ENCODE measurements at places on chromosomes 16 and 17.

DNA sequence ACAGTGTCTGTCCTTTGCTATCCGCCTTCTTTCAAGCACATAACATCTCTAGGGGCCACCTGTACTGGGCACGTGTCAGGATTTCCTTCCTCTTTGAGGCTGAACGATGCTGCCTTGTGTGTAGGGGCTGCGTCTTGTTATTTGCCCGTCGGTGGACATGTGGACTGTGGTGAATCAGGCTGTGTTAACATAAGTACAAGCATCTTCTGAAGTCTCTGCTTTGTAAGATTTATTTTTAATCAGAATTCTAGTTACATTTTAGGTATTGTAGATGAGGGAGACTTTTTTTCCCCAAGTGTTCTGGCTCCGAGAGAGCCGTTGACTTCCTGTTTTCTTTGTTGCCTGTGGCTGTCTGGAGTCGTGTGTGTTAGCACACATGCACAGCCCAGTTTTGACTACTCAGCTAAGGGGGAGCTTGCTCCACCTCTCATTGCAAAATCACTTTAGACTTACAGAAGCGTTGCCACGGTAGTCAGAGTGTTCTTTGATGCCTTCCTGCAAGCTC is 26.1 kb downstream of the SPG7 start:
- no peak for DNase-seq

DNA sequence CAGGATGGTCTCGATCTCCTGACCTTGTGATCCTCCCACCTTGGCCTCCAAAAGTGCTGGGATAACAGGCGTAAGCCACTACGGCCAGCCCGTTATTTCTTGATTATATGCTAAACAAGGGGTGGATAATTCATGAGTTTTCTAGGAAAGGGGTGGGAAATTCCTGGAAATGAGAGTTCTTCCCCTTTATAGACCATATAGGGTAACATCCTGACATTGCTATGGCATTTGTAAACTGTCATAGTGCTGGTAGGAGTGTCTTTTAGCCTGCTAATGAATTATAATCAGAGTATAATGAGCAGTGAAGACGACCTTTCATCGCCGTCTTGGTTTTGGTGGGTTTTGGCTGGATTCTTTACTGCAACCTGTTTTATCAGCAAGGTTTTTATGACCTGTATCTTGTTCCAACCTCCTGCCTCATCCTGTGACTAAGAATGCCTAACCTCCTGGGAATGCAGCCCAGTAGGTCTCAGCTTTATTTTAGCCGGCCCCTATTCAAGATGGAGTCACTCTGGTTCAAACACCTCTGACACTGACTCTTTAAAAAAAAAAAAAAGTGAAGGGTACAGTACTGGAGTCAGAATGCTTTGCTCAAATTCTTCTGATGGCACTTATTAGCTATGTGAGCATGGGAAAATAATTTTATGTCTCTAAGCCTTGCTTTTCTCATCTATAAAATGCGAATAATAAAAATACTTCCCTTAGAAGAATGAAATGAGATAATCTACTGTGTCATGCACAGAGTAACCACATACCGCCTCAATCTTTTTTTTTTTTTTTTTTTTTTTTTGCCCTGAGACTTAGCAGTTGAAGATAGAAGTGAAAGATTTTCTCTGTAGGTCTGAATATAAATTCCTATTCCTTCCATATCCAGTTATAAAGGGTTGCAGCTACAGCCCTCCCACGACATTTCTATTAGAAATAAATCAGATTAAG is 5.1 kb upstream of the CALCOCO2 start:
- DNase-seq: no peak

- no peak for DNase-seq
Measured at GRCh38 chr17:54956791-54957190, 11.7 kb downstream of the COX11 start.

- DNase-seq: no peak
Measured at GRCh38 chr17:3691617-3692067, 4.3 kb downstream of the P2RX5 start.

DNA sequence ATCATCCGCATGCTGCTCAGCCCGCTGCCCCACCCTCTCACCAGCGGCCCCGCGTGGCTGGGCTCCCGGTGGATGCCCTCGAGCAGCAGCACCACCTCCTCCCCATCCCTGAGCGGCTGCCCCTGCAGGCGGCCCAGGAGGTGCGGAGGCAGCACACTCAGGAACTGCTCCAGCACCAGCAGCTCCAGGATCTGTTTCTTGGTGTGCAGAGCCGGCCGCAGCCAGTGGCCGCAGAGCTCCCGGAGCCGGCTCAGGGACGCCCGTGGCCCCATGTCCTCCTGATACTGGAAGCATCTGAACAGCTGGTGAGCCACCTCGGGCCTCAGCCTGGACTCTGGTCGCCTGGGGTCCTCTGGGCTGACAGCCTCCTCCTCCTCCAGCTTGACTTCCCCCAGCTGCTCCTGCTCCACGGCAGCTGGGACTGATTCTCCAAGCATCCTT is 6.6 kb downstream of the ZSCAN10 start:
- DNase-seq: no peak

GRCh38 chr17:81049973-81050551 is 15.1 kb downstream of the BAIAP2 start:
- peak; percentile 97 for DNase-seq

DNA sequence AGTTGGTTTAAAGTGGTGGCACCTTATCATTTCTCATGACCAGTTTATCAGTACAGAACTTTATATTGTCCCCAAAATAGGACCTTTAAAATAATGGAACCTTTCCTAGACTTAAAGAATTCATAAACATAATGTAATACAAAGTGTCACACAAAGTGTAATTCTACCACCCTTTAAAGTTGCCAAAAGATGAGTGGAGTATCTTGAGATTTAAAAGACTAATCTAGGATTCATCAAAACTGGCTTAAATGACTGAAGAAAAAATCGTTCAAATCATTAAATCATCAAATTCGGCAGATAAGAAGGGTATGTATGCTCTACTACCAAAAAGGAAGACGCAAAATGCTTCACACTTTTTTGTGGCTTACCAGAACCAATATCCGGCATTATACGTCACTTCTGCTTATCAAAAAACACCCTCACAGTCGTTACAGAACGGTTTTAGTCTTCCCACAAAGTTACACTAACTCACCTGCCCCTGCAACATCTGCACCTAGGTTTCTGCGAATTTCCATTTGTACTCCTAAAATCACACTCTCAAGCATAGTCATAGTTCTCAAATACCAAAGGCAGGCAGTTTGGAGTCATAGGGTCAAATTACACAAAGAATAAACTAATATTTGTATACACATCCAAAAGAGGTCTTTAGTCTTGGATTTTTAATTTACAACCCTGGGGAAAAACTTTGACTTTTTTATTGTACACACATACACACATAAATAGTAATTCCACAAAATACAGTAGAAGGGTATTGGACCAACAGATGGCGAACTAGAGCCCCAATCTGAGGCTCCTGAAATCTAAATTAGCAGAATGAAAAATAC is 1.4 kb upstream of the KANSL1 start:
- DNase-seq: no peak

DNA sequence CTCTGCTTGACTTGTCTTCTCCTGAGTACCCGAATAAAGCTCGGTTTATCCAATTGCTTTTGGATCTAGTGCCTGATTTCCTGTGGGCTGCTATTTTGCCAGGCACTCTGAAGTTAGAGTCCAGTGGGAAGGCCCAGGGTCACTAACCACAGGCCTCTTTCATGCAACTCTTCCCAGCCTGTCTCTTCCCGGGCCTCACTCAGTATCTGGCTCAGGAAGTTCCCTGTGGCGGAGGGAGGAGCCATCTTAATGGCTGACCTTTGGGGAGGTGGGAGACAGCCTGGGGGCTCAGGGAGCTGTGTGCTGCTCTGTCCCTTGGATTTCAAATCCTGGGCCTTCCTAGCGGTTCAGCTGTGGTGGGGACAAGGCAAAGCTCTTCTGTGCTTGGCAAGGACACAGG is 328.5 kb downstream of the SLC39A11 start:
- no peak for DNase-seq

DNA sequence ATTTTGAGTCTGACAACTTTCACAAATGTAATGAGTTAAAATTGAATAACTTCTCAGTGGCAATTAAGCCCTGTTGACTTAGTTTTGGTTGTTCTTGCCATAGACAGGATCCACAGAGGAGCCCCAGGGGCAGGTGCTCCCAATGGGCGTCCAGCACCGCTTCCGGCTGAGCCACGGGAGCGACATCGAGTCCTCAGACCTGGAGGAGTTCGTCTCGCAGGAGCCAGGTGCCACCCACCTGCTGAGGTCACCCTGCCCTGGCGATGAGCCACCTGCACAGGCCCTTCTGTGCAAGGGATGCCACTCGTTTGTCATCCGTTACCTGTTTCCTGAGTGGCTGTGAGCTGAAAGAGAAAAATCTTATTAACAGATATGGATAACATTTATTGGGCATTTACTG is 10.7 kb downstream of the CCDC40 start:
- no peak for DNase-seq

DNA sequence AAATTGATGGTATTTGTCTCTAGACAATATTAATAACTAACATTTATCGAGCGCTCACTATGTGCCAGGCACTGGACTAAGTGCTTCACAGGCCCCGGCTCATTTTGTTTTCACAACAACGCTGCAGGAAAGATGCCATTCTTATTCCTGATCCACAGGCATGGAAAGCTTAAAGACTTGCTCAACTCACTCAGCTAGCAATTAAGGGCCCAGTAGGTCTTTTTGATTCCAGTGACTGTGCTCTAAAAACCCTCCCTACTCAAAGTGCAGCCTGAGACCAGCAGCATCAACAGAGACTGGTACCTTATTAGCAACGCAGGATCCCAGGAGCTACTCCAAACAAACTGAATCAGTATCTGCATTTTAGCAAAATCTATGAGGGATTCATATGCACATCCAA is 35.3 kb downstream of the CUEDC1 start:
- DNase-seq: no peak

DNA sequence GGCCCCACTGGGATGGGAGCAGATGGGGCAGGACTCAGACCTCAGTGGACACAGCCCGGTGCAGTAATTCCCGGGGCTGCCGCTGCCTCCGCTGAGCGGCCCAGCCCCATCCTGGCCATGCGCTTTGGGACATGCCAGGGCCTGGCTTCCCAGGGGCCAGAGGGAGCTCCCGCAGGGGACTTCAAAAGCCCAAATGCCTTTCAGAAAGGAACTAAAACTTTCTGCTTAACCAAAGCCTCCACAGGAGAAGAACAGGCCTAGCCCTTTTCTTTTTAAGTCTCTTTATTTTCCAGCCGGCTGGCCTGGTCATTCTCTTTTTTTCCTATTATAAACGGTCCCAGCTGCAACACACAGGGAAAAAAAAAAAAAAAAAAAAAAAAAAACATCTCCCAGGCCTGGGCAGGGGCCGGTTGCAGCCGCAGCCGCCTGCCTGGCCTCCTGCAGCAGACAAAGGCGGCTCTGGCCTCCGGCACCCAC is 10.7 kb upstream of the ZNF423 start:
- DNase-seq: no peak

GRCh38 chr16:49837688-49838410 is 18.1 kb downstream of the ZNF423 start:
- DNase-seq: no peak

DNA sequence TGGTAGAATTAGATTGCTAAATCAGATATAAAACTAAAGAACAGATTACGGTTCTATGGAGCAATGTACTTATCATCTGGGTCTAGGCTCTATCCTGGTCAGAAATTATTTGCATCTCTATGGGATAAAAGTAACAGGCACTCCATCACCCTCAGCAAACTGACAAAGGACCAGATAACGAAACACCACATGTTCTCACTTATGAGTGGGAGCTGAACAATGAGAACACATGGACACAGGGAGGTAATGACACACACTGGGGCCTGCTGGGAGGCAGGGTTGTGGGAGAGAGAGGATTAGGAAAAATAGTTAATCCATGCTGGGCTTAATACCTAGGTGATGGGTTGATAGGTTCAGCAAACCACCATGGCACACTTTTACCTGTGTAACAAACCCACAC is 61.9 kb downstream of the MPHOSPH6 start:
- no peak for DNase-seq

GRCh38 chr16:83973581-83974385 is 5.7 kb downstream of the NECAB2 start:
- no peak for DNase-seq

DNA sequence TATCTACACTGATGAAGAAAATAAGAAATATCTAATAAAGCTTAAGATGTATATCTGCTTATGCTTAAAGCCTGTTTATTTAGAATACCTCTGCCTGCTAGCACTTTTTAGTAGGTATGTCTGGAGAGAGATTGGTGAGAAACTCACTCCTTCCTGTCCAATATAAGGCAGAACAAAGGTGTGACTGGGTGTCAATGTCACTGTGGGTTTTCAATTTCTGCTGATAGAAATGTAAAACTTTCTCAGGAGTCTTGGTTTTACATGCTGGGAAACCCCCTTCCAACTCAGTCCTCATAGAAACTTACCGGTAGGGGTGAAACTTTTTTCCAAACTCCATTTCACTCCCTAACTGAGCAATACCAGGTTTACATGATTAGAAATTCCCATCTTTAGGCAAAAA is 17.8 kb upstream of the MPHOSPH6 start:
- no peak for DNase-seq

GRCh38 chr17:64504769-64505339 is 1.2 kb downstream of the DDX5 start:
- no peak for DNase-seq

- no peak for DNase-seq
Measured at GRCh38 chr17:28194382-28194781, 124.6 kb upstream of the TMEM97 start.

DNA sequence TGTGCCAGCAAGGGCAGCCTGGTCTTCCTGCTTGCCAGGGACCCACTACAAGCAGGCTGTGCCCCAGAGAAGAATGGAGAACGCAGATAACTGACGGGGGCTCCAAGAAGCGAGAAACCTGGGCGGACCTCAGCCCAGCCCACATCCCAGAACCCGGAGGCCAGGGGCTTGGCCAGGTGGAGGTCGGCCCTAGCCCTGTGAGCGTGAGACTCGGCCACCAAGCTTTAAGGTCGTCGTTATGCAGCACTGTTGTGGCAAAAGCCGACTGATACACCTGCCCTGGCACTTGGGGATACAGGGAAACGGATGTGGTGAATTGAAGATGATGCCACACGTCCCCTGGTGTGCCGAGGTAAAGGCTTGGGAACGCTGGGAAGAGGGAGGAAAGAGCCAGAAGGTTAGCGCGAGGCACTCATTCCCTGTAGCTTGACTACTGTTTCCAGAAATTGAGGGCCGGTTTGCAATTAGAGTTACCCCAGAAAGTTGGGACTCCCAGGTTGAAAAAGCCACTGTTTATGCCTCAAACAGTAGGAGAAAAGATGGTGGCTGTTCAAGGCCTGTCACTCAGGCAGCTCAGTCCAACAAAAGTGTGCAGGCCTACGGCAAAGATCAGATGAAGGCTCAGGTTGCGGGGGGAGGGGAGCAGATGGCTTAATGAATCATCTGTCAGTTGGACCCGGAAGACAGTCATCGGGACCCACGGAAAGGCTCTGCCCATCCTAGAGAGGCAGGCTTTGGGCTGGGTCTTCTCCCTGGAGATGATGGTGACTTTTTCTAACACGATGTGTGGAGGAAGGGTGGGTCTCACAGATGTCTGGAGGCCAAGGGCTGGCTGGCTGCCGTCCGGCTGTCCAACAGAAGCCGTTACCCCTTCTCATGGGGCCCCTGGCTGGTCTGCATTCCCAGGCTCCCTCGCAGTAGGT is 45.6 kb upstream of the BAHCC1 start:
- no peak for DNase-seq

All from H54 (cell line).